ENCODE measurements at places on chromosomes 6 and 20. TPM values are rescaled to one million over a fixed set of nuclear protein-coding genes. Genes with fewer than 3 reads are reported as not detected.

FOXS1 gene
- polyA plus RNA-seq = 4.5 TPM

VIP gene
- polyA plus RNA-seq = 2.2 TPM

PKIB gene
- polyA plus RNA-seq = 1.1 TPM

PSORS1C2 gene
- not detected for polyA plus RNA-seq

LHFPL5 gene
- polyA plus RNA-seq = not detected

GDAP1L1 gene
- 0.30 TPM for polyA plus RNA-seq

PRR18 gene
- polyA plus RNA-seq = 1.4 TPM

TAAR6 gene
- not detected for polyA plus RNA-seq

CD24 gene
- polyA plus RNA-seq = 87.0 TPM

HINT3 gene
- 43.7 TPM for polyA plus RNA-seq

LY6G6F gene
- not detected for polyA plus RNA-seq

DNAH8 gene
- polyA plus RNA-seq = 7.6 TPM

SYCP2L gene
- polyA plus RNA-seq = 6.1 TPM

PHACTR1 gene
- polyA plus RNA-seq = 25.6 TPM

GRCh38 chr6:158370805-158371204 lies 58.5 kb downstream of the TULP4 start:
- DNase-seq = no peak

DNA sequence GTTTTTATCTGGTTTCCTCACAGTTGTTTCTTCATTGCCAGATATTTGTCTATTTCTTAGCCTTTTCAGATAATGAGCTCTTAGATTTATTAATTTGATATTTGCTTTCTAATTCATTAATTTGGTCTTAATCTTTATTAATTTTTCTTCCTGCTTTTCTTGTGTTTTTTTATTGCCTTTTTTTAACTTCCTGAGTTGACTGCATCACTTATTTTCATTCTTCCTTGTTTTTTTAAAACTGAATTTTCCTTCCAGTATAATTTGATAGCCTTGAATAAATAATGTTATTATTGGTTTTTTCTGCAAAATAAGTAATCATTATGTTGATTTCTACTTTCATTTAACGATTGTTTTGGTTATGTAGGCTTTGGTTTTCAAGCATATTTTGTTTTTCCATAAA lies 91.5 kb downstream of the RNF144B start:
- DNase-seq = no peak

- no peak for DNase-seq
Measured at GRCh38 chr6:159980474-159980873, 11.6 kb downstream of the IGF2R start.

DNA sequence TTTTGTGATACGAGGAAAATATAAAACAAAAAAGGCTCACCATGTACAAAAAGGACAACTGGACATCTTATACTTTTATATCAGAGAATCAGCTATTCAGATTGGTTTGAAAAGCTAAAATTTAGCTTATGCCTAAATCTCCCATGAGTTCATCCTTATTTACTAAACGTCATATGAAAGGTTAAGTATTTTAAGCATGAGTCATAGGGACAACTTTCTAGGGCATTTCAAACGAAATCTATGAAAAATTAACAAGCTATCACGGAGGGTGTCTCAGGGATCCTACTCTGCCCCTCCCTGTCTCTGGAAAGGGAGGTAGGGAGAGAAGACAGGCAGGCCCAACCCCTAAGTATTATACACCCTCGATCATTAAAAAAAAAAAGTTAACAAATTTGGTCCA lies 124.1 kb upstream of the LOC128125822 start:
- DNase-seq = no peak

- no peak for DNase-seq
Measured at GRCh38 chr6:147022041-147022440, 182.2 kb upstream of the STXBP5 start.

DNA sequence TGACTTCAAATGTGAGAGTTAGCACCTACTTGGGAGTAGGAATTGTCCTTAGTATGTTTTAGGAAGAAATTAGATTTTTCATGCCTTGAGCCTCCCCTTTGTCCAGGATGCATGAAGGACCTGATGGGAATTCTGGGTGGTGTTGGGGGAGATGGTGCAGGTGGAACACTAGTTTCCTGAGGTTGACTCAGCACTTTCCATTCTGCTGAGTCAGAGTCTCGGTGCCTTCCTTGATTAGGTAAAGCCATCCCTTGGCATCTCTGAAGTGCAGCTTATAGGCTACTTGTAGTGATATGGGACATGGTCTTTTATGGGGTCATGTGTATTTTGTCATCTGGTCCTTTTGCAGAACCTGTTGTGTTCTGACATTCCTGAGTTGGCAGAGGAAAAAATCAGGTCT lies 105.3 kb downstream of the PHACTR3 start:
- no peak for DNase-seq

- no peak for DNase-seq
Measured at GRCh38 chr6:165640806-165641205, 22.2 kb downstream of the PDE10A start.

- no peak for DNase-seq
Measured at GRCh38 chr6:167345960-167346359, 21.1 kb downstream of the TTLL2 start.

GRCh38 chr20:45452238-45452637 lies 17.3 kb upstream of the WFDC2 start:
- DNase-seq = no peak

DNA sequence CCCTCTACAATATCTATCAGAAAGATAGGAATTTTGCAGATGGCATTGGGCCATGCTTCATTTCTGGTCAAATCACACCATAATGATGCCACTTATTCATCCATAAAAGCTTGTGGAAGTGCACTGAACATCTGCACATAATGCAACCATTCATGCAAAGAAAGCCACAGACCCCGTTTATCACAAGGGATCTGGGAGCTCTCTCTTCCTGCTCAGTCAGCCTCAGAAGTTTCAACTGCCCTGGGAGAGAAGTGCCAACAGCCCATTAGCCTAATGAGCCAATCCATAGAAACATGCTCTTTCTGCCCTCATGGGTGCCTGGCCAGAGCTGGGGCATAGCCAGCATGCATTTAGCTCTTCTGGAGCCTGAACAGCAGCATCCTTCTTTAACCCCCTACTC lies 85.8 kb downstream of the SLC35F1 start:
- DNase-seq = no peak

DNA sequence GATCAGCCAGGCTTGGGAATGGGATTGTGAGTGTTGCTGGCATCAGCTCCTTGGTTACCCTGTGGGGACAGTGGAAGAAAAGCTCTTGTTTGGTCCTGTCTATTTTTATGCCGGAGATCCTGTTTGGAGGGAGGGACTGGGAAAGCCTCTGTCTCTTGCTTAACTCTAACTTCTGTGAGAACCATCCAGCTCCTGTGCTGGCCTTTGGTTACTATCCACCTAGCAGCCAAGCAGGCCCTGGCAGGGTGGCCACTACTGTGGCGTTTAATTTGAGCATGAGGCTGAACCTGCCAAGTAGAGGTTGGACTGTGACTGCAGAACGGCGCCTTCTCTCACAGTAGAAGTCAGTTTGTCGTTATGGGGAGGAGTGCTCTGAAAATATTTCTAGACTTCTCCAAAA lies 193.3 kb downstream of the UTRN start:
- DNase-seq = no peak

- DNase-seq = no peak
Measured at GRCh38 chr6:117530467-117531242, 48.2 kb downstream of the DCBLD1 start.

- DNase-seq = no peak
Measured at GRCh38 chr20:24917056-24917455, 32.0 kb upstream of the CST7 start.

GRCh38 chr6:12586721-12587480 lies 129.7 kb upstream of the PHACTR1 start:
- no peak for DNase-seq

- DNase-seq = no peak
Measured at GRCh38 chr6:157558487-157559200, 177.7 kb downstream of the ZDHHC14 start.

DNA sequence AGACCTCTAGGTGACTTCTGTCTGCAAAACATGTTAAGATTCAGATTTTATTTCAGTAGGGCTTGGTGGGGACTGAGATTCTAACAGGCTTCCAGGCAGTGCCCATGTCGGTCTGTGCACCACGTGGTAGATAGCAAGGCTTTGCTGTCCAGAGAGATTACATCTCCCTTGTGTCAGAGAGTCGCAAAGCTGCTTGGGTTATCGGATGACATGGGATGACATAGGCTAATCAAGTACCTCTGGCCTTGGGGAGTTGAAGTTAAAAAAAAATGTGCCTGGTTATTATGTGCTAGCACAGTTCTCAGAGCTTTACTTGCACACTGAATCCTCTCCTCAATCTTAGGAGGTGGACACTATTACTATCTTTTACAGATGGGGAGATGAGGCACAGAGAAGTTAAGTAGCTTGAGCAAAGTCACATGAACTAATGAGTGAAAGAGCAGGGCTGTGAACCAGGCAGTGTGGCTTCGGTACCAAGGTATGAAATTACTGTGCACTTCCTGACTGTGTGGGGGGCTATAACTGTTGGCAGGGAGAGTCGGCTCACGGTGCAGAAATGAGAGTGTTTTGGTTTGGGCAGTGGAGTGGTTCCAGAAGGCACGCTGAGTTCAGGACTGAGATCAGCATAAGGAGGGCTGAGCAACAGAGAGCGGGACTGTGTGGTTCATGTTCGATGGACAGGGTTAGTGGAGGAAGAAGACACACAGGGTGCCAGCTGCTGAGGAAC lies 41.1 kb downstream of the FARS2 start:
- DNase-seq = no peak

GRCh38 chr6:259901-260508 lies 32.3 kb upstream of the DUSP22 start:
- no peak for DNase-seq

GRCh38 chr20:62122654-62123449 lies 577 bp downstream of the LSM14B start:
- no peak for DNase-seq

DNA sequence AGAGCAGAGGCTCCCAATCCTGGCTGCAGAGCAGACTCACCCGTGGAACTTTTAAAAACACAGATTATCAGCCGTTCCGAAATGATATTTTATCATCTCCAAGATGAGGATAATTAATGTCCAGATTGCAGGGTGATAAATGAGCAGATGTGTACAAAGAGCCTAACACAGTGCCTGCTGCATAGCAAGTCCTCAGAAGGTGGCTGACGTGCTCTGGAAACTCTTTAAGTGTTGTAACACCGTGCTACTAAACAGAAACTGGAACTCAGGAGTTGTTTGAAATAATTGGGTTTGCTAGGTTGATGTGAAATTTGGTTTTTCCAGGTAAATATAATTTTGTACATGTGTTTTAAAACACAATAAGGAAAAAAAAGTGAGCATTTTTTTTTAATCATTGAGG lies 118.0 kb downstream of the ARMC2 start:
- no peak for DNase-seq

GRCh38 chr6:6900569-6901204 lies 207.1 kb upstream of the RREB1 start:
- no peak for DNase-seq

GRCh38 chr6:100509101-100509500 lies 44.4 kb upstream of the SIM1 start:
- DNase-seq = no peak

DNA sequence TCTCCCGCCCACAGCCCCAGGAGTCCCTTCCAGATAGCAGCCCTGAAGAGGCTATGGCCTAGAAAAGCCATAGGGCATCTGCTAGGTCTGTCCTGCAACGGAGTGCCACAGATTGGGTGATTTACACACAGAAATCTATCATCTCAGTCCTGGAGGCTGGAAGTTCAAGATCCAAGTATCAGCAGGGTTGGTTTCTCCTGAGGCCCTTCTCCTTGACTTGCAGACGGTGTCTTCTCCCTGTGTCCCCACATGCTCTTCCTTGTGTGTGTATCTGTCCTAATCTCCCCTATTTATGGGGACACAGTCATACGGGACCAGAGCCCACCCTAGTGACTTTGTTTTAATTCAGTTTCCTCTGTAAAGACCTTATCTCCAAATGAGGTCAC lies 15.3 kb downstream of the FOXF2 start:
- DNase-seq = no peak

GRCh38 chr6:1475174-1475573 lies 85.8 kb downstream of the FOXF2 start:
- no peak for DNase-seq

- no peak for DNase-seq
Measured at GRCh38 chr6:167576828-167577503, 249.7 kb upstream of the AFDN start.

- DNase-seq = no peak
Measured at GRCh38 chr6:31246051-31246521, 25.8 kb downstream of the HLA-C start.

GRCh38 chr6:2507016-2507415 lies 243.7 kb downstream of the MYLK4 start:
- no peak for DNase-seq

DNA sequence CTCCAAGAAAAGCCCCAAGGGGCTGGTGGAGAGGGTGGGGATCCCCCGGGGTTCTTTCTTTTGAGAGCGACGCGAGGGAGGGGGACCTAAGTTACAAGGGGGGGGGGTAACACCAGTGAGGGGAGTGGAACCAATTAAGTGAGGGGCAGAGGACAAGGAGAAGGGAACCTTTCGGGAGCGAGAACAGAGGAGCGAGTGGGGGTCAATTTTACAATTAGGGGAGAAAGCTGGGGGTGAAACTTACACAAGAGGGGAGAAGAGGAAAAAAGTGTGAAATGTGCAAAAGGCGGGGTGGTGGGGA lies 548 bp downstream of the SALL4 start:
- no peak for DNase-seq

- no peak for DNase-seq
Measured at GRCh38 chr6:168609026-168609685, 168.2 kb downstream of the SMOC2 start.

GRCh38 chr6:84062519-84063154 lies 29.1 kb downstream of the MRAP2 start:
- DNase-seq = no peak

- DNase-seq = no peak
Measured at GRCh38 chr20:5642155-5642981, 107.8 kb upstream of the SHLD1 start.

DNA sequence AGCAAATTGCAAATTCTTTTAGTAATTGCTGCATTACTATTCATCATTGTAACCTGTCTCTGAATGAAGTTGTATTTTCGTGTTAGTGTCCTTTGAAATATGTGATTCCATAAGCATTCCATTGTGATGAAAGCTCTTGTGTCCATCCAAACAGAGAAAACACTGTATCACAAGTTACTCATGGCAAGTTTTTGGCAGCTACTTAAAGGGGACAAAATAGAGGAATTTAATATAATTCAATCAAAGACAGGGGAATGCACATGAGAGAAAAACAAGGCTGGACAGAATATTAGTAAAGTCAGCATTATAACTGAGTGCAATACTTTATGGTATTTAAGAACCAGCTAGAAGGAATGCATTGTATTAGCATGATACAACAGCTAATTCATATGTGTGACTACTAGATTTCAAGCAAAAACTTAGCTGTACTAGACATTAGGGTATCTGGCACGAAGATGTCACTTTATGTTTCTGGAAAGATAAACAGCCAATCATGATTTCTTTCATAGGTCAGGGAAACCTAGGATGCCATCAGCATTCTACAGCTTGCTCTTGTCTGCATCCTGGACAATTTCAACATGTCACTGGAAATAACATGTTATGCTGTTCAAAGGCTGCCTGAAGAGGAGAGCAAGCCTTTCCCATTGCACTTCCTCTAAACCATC lies 270.6 kb upstream of the MARCKS start:
- no peak for DNase-seq

GRCh38 chr6:99016355-99016754 lies 68.6 kb upstream of the FBXL4 start:
- no peak for DNase-seq

- DNase-seq = peak; percentile 73
Measured at GRCh38 chr6:31620586-31621319, at the start of gene PRRC2A. Gene PRRC2A (plus strand): TSS chr6:31620715. CDS start chr6:31622790, 2,075 bp downstream.

Measured in muscle of arm (tissue), 14 donors.